A549 treated with RU486 at 1 μM for 4 hours (cell line): ENCODE measurements at places on chromosomes 11 and 22. TPM values are rescaled to one million over a fixed set of nuclear protein-coding genes. Genes with fewer than 3 reads are reported as not detected.

Gene CCDC73
- not detected in 5 replicates for total RNA-seq

Gene MRGPRX3
- total RNA-seq = not detected in 5 replicates

Gene OR52R1
- total RNA-seq = not detected in 5 replicates

Gene MS4A3
- total RNA-seq = not detected in 5 replicates

Gene OR6T1
- not detected in 5 replicates for total RNA-seq

Gene CABP2
- not detected in 5 replicates for total RNA-seq

Gene GNG3
- not detected in 5 replicates for total RNA-seq

Gene POU2AF2
- total RNA-seq = not detected in 5 replicates

Gene TEX12
- not detected in 5 replicates for total RNA-seq

Gene TEAD1
- 31.3 to 67.0 TPM (median 60.0 TPM) in 5 replicates for total RNA-seq

Gene AIP
- total RNA-seq = 42.9 to 51.5 TPM (median 47.9 TPM) in 5 replicates

Gene BTBD18
- not detected in 5 replicates for total RNA-seq
